ENCODE measurements at places on chromosomes 2 and 18.

DNA sequence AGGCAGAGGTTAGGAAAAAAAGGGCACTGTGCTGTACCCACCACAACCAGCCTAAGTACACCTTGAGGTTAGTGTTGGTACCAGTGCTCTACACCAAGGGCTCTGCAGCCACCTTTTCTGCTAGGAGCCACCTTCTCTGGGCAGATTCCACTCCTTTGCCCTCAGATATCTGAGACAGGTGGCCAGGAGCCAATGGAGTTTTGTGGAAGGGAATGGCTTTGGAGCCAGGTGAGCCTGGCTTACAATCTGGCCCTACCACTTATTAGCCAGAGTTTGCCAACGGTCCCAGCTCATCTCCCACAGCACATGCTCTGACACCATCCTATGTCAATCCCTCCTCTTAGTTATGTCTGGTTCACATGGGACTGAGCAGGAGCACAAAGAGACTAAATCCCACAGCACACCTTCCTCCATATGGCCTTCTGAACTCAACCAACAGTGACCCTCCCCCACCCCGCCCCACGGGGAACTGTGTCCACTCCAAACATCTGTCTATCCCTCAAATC lies 77.5 kb downstream of the CLHC1 start:
- DNase-seq, result no peak

- no peak for DNase-seq
Measured at GRCh38 chr2:118843483-118844132, 3.8 kb downstream of the EN1 start.

DNA sequence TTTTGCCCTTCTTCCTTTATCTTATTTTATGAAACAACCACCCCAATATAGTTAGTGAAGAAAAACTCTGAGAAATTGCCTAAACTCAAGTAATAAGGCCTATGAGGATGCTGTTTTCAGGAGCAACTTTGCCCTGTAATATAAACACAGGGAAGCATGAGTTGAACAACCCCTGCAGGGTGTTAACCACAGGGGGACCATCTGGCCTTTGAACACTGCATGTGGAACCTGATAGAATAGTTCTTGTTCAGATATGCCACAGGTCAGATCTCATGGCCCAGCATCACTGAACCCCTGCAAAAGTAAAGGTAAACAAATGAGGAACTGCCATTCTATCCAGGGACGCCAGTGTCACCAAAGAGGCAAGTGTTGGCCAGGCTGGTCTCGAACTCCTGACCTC lies 82.6 kb downstream of the MAPK4 start:
- DNase-seq, result no peak

- no peak for DNase-seq
Measured at GRCh38 chr18:31716362-31716761, 32.0 kb upstream of the B4GALT6 start.

- DNase-seq, result no peak
Measured at GRCh38 chr2:100395532-100396350, 21.7 kb downstream of the CHST10 start.

GRCh38 chr2:217288472-217289063 lies 428.7 kb upstream of the TNP1 start:
- DNase-seq, result no peak

DNA sequence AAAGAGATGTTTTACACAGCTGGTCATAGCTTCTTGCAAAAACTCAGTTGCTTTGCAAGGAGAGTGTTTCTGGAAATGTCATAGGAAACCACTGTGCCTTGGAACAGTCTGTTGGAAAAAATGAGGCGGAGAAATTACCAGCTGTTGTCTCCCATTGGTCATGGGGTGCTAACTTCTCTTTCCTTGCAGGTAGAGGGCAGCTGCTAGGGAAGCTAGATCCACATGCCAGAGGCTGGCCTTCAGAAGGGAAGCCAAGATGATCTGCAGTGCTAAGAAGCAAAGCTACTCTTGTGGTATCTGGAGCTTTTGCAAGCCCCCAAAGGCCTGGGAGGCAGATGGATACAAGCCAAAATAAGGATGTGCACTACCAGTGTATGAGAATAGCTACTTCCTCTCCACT lies 34.8 kb upstream of the LAMA1 start:
- DNase-seq, result no peak

GRCh38 chr2:156476850-156477206 lies 40.6 kb downstream of the GPD2 start:
- DNase-seq, result no peak

DNA sequence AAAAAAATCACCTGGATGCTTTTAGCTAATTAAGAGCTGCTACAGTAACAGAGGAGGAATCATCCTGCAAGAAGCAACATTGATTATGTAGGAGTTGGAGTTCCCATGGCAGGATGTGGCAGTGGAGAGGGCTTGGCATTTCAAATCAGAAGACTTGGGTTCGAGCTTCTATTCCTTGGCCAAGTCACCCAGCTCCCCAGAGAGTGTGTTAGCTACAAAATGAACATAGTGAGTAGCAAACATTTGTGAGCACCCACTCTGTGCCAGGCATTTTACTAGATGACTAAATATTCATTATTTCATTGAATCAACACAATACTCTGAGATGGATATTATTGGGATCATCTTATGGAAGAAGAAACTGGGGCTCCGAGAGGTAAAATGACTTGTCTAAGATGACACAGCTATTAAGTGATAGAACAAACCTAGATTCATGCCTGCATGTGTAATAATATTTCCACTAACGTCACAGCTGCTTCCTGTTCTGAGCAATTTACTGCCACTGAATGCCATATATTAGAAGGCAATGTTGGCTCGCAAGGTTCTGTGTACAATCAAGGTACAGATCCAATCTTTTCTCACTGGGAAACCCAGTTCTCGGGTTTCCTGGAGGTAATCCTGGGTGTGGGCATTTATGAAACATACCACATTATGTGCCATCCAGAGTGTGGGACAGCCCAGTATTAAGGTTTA lies 18.0 kb downstream of the NTSR2 start:
- no peak for DNase-seq

DNA sequence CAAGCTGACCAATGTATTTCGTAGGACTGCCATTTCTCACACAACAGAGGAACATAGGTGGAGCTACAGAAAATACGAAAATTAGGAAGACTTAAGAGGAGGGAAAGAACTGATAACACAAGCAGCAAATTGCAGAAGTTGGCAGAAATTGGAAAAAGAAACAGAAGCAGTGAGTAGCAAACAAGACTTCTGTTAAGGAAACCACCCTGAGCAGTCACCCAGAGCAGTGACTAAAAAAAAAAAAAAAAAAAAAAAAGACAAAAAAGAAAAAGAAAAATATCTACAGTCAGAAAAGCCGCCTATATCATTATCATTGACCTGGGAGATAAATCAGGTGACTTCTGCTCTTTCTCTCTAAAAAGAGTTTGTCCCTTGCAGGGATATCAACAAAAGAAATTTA lies 21.4 kb downstream of the STK17B start:
- DNase-seq, result no peak

DNA sequence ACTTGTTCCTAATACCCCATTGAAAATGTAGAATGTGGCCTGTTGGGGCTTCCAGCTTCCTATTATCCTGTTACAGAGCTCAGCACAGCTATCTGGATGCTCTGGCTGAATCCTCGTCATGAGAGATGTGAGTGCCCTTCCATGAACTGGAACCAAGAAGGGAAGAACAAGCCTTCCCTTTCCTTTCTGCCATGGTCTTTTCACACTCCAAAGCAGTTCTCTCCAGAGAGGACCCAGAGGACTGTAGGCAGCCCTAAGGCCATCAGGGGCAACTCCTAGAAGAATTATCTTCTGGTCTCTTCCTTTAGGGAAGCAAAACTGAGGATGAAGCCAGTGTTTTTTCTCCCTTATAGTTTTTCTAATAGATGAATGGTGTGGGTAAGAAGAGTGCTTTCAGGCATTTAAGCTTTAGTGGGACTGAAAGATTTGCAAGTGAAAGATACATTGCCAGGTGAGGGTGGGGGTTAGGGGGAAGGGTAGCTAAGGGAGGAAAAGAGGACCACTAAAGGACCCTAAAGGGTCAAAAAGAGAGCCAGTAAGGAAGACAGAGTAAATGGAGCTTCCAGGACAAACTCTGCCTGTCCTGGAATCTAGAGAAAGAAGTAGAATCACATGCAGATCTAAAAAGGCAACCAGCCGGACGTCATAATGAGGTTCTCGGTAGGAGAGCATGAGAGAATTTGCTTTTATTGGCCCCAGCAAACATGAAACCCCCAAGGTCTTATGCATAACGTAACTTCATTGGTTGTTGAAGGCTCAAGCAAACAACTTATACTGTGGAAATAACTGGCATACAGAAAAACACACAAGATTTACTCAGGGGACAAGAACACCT lies 12.4 kb upstream of the XPO1 start:
- no peak for DNase-seq

GRCh38 chr2:72929010-72929409 lies 11.7 kb downstream of the EMX1 start:
- DNase-seq, result no peak

DNA sequence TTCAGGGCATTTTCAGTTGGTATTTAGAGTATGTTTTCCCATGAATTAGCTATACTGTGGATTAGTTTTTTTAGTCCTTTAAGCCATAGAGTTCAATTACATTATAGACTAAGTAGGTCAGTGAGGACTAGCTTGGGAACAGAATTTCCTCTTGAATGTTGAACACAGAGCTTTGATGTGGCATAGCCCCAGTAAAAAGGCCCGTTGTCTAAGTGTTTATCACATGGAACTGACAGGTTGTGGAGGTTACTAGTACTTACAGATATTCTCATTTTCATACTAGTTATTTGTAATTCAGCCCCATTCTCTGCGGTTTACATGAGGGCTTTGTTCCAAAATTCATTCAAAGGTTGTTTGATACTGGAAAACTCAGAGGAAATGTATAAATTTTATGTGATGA lies 6.2 kb downstream of the INSIG2 start:
- no peak for DNase-seq

GRCh38 chr2:16409849-16410248 lies 255.8 kb downstream of the CYRIA start:
- no peak for DNase-seq

DNA sequence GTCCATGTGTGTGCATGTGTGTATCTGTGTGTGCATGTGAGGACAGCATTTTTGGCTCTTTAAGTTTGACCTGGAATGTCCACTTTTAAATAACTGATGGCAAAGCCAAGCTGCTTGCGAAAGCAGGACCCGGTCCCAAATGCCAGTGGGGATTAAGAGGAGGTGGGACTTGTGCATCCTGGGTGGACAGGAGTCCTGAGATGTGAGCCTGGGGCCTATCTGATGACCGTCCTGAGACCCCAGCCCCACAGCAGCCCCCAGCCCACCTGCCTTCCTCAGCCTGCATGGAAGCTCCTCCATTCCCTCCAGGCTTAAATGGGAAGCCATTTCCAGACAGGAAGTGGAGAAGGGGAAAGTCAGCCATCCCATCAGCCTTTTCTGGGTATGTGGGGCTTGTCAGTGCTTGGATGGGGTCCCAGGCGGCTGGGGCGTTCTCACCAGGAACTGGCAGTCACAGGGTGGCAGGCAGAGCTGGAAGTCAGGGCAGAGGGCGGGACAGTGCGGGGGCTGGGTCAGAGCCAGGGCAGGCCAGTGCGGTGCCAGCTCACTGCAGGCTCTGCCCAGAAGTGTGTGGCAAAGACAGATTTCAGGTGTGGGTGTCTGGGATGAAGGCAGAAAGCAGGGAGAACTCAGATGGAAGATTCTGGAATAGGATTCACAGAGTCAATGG lies 117.8 kb downstream of the ACKR3 start:
- no peak for DNase-seq

GRCh38 chr18:24516261-24516660 lies 55.8 kb downstream of the HRH4 start:
- DNase-seq, result no peak

DNA sequence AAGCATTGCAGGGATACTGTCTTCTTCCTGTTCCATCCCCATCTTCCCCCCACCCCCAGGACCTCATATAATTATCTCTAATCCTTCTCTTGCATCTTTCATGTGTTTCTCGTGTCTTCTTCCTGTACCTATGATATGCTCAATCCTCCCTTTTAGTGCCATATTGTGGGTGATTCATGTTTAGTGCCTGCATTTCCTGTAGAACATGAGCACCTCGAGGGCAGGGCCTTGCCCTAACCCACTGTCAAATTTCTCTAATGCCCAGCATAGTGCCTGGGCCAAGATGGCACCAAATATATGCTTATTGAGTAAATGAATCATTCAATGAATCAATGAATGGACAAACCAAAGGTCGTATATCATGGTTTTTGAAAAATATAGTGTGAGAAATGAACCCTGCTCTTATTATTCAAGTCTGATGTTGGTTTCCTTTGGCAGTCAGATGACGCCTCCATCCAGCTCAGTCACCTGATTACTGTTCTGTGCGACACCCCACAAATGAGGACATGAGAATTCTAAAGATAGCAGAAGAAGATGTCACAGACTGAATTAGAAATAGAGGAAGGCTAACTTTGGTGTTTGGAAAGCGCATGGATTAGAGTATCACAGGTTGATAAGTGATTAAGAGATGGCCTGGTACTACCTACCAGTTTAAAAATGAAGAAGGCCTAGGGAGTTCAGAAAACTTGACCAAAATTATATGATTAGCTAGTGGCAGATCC lies 278.4 kb downstream of the PRKCE start:
- DNase-seq, result no peak
